DMS53 (cell line): ENCODE measurements at places on chromosomes 6 and 20.

DNA sequence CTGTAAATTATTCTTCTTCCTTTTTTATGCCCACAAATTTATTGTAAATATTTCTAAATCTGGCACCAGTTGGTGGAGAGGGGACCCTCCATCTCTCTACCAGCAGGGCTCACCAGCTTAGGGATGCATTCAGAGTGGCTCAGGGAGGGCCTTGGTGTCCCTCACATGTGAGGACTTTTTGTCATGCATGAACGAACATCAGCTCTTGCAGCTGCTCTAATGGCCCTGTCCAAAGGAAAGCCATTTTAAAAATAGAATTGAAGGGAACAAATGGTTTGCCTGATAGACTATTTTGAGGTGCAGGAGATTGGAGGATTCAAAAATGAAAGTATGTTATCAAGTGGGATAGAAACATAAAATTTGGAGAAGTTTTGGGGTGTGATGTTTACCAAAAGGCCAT is 37.5 kb upstream of the KLHL31 start:
- DNase-seq, result peak; percentile 38

GRCh38 chr6:113664909-113665308 is 192.2 kb upstream of the MARCKS start:
- DNase-seq, result peak; percentile 74

- DNase-seq, result no peak
These were observed 127.4 kb downstream of the PFDN4 start for GRCh38 chr20:54335299-54335698.

DNA sequence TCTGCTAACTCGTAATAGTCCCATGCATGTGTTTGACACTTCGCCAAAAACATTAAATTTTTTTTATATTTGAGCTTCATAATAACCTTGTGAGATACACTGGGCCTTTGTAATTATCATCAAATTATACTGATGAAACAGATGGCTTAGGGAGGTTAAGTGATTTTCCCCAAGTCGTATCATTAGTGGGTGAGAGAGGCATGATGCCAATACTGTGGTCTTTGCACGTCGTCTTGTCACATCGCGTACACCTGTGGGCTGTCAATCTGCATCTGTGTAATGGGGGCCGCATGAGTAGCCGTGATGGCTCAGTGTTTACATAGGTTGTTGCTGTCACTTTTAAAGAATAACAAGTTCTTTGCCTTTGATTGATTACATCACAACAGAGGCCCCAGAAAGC is 1.7 kb downstream of the PRL start:
- DNase-seq, result no peak
